ENCODE measurements at places on chromosomes 5 and 9. TPM values are rescaled to one million over a fixed set of nuclear protein-coding genes. Genes with fewer than 3 reads are reported as not detected.

- H3K4me3 ChIP-seq, result no peak overlapping the region
- H3K27ac ChIP-seq, result no peak overlapping the region
- no peaks in the 10 kb centered on the region for H3K36me3 ChIP-seq
These were observed 6.0 kb downstream of the C9orf40 start for GRCh38 chr9:74946686-74947085.

- no peak overlapping the region for H3K27ac ChIP-seq
- no peak overlapping the region for H3K4me3 ChIP-seq
- H3K4me1 ChIP-seq, result peaks cover 26% of the 10 kb centered on the region
- peak; percentile 7 for DNase-seq
- no peaks in the 10 kb centered on the region for H3K36me3 ChIP-seq
- H3K27me3 ChIP-seq, result no peaks in the 10 kb centered on the region
These were observed 143.3 kb upstream of the ADAMTSL1 start for GRCh38 chr9:18330401-18331309.

GRCh38 chr9:101369286-101369685, 15.5 kb downstream of the BAAT start:
- H3K27ac ChIP-seq, result no peak overlapping the region
- no peaks in the 10 kb centered on the region for H3K36me3 ChIP-seq
- H3K4me1 ChIP-seq, result peaks cover 3% of the 10 kb centered on the region

GRCh38 chr5:33240558-33240957, 200.2 kb upstream of the TARS1 start:
- peak overlapping the region; percentile 29 for H3K27ac ChIP-seq
- H3K36me3 ChIP-seq, result no peaks in the 10 kb centered on the region
- peak; percentile 23 for DNase-seq
- H3K4me3 ChIP-seq, result no peak overlapping the region

- no peak for DNase-seq
- H3K4me1 ChIP-seq, result peaks cover 9% of the 10 kb centered on the region
- H3K36me3 ChIP-seq, result no peaks in the 10 kb centered on the region
- no peak overlapping the region for H3K4me3 ChIP-seq
- no peaks in the 10 kb centered on the region for H3K27me3 ChIP-seq
These were observed 2.2 kb upstream of the ZNF366 start for GRCh38 chr5:72509401-72509800.

GRCh38 chr9:136544548-136544963, 1.3 kb downstream of the NOTCH1 start:
- peak overlapping the region; percentile 81 for H3K4me3 ChIP-seq
- peaks cover 4% of the 10 kb centered on the region for H3K36me3 ChIP-seq
- peaks cover 28% of the 10 kb centered on the region for H3K27me3 ChIP-seq
- peak overlapping the region; percentile 37 for H3K27ac ChIP-seq
- H3K4me1 ChIP-seq, result peaks cover 20% of the 10 kb centered on the region
- peak; percentile 89 for DNase-seq

DNA sequence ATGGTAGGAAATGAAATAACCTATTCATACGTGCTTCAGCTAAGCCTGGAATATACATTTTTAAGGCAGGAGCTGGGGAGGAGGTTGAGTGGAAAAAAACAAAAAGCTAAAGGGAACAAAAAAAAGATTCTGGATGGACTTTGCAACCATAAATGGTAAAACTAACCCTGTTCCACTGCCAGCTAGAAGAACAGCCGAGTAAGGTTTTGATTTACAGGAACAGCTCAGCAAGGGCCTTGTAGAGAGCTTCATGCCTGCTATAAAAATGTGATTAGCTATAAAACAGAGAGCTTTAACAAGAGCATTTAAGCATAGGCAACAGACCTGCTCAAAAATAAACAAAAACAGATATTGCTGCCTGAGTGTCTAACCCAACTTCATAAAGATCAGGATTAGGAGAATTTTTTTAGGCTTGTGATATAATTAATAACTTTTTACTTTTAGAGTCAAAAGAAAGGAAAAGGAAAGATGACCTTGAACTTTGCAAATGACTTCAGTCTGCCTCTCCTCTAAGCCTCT, 194.8 kb downstream of the FBXL7 start:
- H3K36me3 ChIP-seq, result no peaks in the 10 kb centered on the region
- H3K4me1 ChIP-seq, result no peaks in the 10 kb centered on the region
- no peak for DNase-seq
- H3K27ac ChIP-seq, result no peak overlapping the region
- H3K4me3 ChIP-seq, result no peak overlapping the region

- no peaks in the 10 kb centered on the region for H3K4me1 ChIP-seq
- no peak for DNase-seq
- H3K27ac ChIP-seq, result no peak overlapping the region
- H3K36me3 ChIP-seq, result no peaks in the 10 kb centered on the region
These were observed 70.3 kb downstream of the DAP start for GRCh38 chr5:10690460-10691440.

- no peaks in the 10 kb centered on the region for H3K27me3 ChIP-seq
- no peaks in the 10 kb centered on the region for H3K4me1 ChIP-seq
- no peak for DNase-seq
- no peak overlapping the region for H3K4me3 ChIP-seq
- H3K27ac ChIP-seq, result no peak overlapping the region
These were observed 22.0 kb upstream of the KCNIP1 start for GRCh38 chr5:170481849-170482248.

GRCh38 chr5:172361566-172362238, 78.1 kb upstream of the UBTD2 start:
- no peak overlapping the region for H3K4me3 ChIP-seq
- H3K27me3 ChIP-seq, result no peaks in the 10 kb centered on the region
- no peak overlapping the region for H3K27ac ChIP-seq
- no peaks in the 10 kb centered on the region for H3K4me1 ChIP-seq
- DNase-seq, result no peak

- H3K27me3 ChIP-seq, result no peaks in the 10 kb centered on the region
- peaks cover 14% of the 10 kb centered on the region for H3K36me3 ChIP-seq
- H3K4me3 ChIP-seq, result no peak overlapping the region
- peaks cover 35% of the 10 kb centered on the region for H3K4me1 ChIP-seq
- no peak overlapping the region for H3K27ac ChIP-seq
These were observed 29.7 kb downstream of the SLC25A25 start for GRCh38 chr9:128097543-128098296.

- DNase-seq, result peak; percentile 40
- H3K36me3 ChIP-seq, result no peaks in the 10 kb centered on the region
- H3K27me3 ChIP-seq, result peaks cover 15% of the 10 kb centered on the region
- no peak overlapping the region for H3K27ac ChIP-seq
- H3K4me1 ChIP-seq, result no peaks in the 10 kb centered on the region
- no peak overlapping the region for H3K4me3 ChIP-seq
These were observed 63.9 kb downstream of the PCDH1 start for GRCh38 chr5:141814064-141814964.

GRCh38 chr5:151612689-151613427, 21.7 kb upstream of the FAT2 start:
- H3K4me1 ChIP-seq, result peaks cover 6% of the 10 kb centered on the region
- H3K27ac ChIP-seq, result no peak overlapping the region
- no peaks in the 10 kb centered on the region for H3K27me3 ChIP-seq
- no peaks in the 10 kb centered on the region for H3K36me3 ChIP-seq
- peak; percentile 66 for DNase-seq
- no peak overlapping the region for H3K4me3 ChIP-seq

GRCh38 chr5:161138751-161139455, 286.9 kb upstream of the ATP10B start:
- no peaks in the 10 kb centered on the region for H3K4me1 ChIP-seq
- H3K36me3 ChIP-seq, result no peaks in the 10 kb centered on the region
- no peak overlapping the region for H3K4me3 ChIP-seq
- no peak for DNase-seq
- H3K27ac ChIP-seq, result no peak overlapping the region

- H3K27ac ChIP-seq, result no peak overlapping the region
- DNase-seq, result no peak
- H3K36me3 ChIP-seq, result no peaks in the 10 kb centered on the region
- H3K4me1 ChIP-seq, result no peaks in the 10 kb centered on the region
- H3K4me3 ChIP-seq, result no peak overlapping the region
- H3K27me3 ChIP-seq, result peaks cover 3% of the 10 kb centered on the region
These were observed 75.6 kb downstream of the C7 start for GRCh38 chr5:40984884-40985283.

DNA sequence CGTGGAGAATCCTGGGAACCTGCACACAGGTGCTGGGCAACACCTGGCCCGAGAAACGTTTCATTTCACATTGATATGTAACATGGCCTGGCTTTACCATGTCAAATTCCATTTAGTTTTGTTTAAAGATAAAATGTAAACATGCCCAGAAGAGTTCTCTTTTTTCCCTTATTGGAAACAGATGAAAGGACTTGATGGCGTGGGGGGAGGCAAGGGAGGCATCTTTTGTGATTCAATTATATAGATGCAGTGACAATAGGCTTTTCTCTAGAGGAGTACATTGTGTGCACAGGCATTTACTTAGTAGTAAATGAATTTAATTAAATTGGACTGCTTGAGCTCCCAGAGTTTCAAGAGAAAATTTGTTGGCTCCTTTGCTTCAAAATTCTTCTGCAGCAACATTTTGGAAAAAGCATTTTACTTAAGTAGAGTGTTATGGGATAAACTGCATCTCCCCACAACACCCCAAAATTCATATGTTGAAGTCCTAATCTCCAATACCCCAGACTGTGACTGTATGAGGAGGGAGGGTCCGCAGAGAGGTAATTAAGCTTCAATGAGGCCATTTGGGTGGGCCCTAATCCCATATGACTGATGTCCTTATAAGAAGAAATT, 254.3 kb upstream of the NFIL3 start:
- DNase-seq, result no peak
- no peaks in the 10 kb centered on the region for H3K27me3 ChIP-seq
- no peaks in the 10 kb centered on the region for H3K36me3 ChIP-seq
- H3K4me3 ChIP-seq, result no peak overlapping the region
- H3K27ac ChIP-seq, result no peak overlapping the region

DNA sequence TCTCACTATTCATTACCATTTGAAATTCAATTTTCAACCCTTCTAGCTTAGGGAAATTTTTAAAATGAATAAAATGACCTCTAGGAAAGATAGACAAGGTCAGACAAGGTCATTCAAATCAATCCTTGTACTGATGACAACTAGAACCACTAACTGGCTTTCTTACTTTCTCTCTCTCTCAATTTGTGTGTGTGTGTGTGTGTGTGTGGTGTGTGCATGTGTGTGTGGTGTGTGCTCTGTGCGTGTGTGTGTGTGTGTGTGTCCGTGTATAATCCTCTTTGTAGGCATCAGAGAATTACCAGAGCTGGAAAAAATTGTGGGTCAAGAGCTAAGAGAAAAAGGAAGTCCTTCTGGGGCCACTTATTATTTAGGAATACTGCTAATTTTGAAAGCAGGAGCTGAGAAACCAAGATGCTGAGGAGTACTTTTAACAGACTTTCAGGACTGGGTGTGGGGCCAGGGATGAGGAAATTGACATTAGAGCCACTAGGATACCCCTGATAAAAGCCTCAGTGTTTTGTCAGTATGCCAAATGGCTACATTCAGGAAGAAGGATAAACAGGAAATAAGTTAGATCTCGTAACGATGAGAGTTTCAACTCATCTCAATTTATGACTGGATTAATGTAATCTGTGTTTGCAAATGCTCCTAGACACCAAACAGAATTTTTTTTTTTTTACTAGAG, 723.3 kb downstream of the CETN3 start:
- H3K4me3 ChIP-seq, result no peak overlapping the region
- H3K4me1 ChIP-seq, result no peaks in the 10 kb centered on the region
- H3K27ac ChIP-seq, result no peak overlapping the region
- no peak for DNase-seq

GRCh38 chr5:62731022-62731421, 152.4 kb downstream of the LRRC70 start:
- DNase-seq, result no peak
- no peaks in the 10 kb centered on the region for H3K27me3 ChIP-seq
- H3K27ac ChIP-seq, result no peak overlapping the region
- no peaks in the 10 kb centered on the region for H3K4me1 ChIP-seq

DNA sequence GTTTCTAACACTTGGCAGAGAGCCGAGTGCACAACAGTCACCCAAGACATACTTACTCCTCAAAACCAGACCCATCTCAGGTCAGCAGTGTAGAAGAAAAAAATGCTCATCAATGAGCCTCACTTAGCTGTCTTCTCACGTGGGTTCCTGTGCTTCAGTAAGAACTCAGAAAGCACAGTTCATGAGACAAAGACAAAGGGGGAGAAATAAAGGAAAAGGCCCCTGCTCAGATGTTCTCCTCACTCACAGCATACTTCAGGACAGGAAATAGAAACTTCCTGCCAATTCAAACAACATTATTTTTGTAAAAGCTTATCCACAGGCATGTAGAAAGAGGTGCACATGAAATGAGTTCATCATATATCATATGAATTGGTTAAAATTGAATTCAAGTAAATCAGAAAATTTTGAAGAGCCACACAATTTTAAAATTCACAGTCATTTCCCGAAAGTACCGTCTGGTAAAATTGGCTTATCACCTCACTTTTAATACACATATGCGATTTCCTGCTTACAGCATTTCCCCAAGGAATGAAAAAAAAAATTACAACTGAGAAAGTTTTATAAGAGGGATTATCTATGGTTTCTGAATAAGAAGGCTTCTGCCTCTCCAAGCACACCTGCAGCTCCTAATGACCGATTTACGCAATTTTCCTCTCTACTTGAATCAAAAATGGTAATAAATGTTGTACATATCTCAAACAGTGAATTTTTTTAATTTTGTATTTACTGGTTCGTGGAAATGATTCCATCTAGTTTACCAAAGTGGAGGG, 328.3 kb downstream of the TMEM167A start:
- no peaks in the 10 kb centered on the region for H3K36me3 ChIP-seq
- no peaks in the 10 kb centered on the region for H3K27me3 ChIP-seq
- peaks cover 27% of the 10 kb centered on the region for H3K4me1 ChIP-seq
- no peak for DNase-seq
- H3K27ac ChIP-seq, result peak overlapping the region; percentile 84

DNA sequence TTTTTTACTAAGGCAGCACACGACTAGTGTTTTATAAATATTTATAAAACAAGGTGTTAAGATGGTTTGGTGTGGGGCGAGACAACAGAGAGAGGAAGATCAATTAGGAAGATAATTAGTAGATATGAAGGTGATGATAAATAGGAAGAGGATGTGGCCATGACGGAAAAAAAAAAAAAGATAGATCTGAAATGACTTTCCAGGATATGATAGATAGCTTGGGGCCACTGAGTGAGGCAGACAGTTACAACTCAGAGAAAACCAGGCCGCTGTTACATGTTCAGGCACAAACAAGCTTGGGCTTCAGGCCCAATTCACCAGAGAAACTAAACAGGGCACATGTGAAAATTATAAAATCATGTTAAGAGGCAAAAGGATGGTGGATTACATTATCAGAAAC, 43.2 kb downstream of the KIAA0825 start:
- H3K4me3 ChIP-seq, result no peak overlapping the region
- no peaks in the 10 kb centered on the region for H3K4me1 ChIP-seq
- H3K27me3 ChIP-seq, result no peaks in the 10 kb centered on the region
- DNase-seq, result no peak
- no peaks in the 10 kb centered on the region for H3K36me3 ChIP-seq
- no peak overlapping the region for H3K27ac ChIP-seq

The TMEM252 gene
- 1.5 TPM for total RNA-seq

The CCL21 gene
- total RNA-seq, result not detected

The SLCO6A1 gene
- total RNA-seq, result not detected

The EPB41L4A gene
- 1.7 TPM for total RNA-seq

The DMRT2 gene
- total RNA-seq, result 33.1 TPM

The COL15A1 gene
- total RNA-seq, result 7.6 TPM

The DTWD2 gene
- 0.85 TPM for total RNA-seq

The FOXD4L6 gene
- not detected for total RNA-seq

The GFI1B gene
- total RNA-seq, result 0.53 TPM

The C9orf153 gene
- 0.55 TPM for total RNA-seq

The PTGER4 gene
- 9.6 TPM for total RNA-seq

The NIPAL4 gene
- total RNA-seq, result not detected

The SH3GL2 gene
- total RNA-seq, result 0.10 TPM

The SOX30 gene
- not detected for total RNA-seq

The IL5 gene
- not detected for total RNA-seq

The CCDC192 gene
- total RNA-seq, result not detected
